K562 (cell line): ENCODE measurements at places on chromosomes 13 and 19. TPM values are rescaled to one million over a fixed set of nuclear protein-coding genes. Genes with fewer than 3 reads are reported as not detected.

GRCh38 chr13:91017669-91018053 is 329.8 kb upstream of the MIR17HG start:
- no peak overlapping the region for H3K4me3 ChIP-seq
- H3K27ac ChIP-seq: no peak overlapping the region

DPF1 gene
- 4.2 and 5.5 TPM in 2 replicates for polyA plus RNA-seq

KLF2 gene
- 0.19 TPM in 1 of 2 replicates, not detected in the other for polyA plus RNA-seq

GRCh38 chr13:89279374-89279773 is 1608.2 kb downstream of the SLITRK5 start:
- DNase-seq: no peak
- H3K4me3 ChIP-seq: no peak overlapping the region
- H3K27ac ChIP-seq: no peak overlapping the region
- no peaks in the 10 kb centered on the region for H3K36me3 ChIP-seq
- no peaks in the 10 kb centered on the region for H3K27me3 ChIP-seq
- no peaks in the 10 kb centered on the region for H3K4me1 ChIP-seq

FXYD5 gene
- polyA plus RNA-seq: 120 and 155 TPM in 2 replicates
